Subcutaneous preadipocyte (primary cell): ENCODE measurements at places on chromosomes 1 and 21. TPM values are rescaled to one million over a fixed set of nuclear protein-coding genes. Genes with fewer than 3 reads are reported as not detected.

The OR2T29 gene
- not detected in 2 replicates for total RNA-seq

The ANKRD45 gene
- not detected in 2 replicates for total RNA-seq

The SDHB gene
- 125 and 131 TPM in 2 replicates for total RNA-seq

The TEX38 gene
- total RNA-seq = not detected in 2 replicates

The COA6 gene
- total RNA-seq = 22.0 and 29.5 TPM in 2 replicates

The CLCNKB gene
- total RNA-seq = not detected in 2 replicates

The UBXN10 gene
- under 0.01 TPM in 1 of 2 replicates, not detected in the other for total RNA-seq

The ESPN gene
- total RNA-seq = not detected in 2 replicates
